Kidney epithelial cell (primary cell): ENCODE measurements at places on chromosomes 11 and 22.

DNA sequence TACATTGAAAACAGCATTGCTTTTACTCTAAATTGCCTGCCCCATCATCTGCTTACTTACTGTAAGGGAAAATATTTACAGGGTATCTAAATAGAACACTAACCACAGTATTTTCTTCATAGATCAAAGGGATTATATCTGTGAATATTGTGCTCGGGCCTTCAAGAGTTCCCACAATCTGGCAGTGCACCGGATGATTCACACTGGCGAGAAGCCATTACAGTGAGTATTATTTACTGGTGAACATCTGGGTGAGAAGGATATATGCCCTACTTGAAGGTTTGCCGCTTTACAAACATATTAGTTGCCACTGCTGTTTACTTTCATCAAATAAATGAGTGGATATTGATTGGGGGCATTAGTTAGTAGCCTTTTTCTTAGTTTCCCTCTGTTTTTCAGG lies 5.9 kb upstream of the CNTF start:
- peak; percentile 12 for DNase-seq

DNA sequence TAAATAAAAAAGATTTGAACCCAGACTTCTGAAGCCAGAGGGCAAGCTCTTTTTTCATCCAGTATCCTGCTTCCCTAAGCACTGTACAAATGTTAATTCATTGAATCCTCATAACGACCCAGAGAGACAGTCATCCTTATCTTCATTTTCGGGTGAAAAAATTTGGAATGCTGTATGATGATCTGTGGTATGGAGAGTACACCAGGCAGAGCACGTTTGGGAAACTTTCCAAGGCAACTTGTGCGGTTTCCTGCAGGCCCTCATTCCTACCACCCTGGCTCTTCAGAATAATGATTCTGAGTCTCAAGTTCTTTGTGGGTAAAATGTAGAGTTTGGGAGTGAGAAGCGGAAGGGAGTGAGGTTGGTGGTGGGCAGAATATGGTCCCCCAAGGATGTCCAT lies 177.9 kb upstream of the CADM1 start:
- no peak for DNase-seq

GRCh38 chr22:49662681-49663080 lies 165.0 kb downstream of the BRD1 start:
- no peak for DNase-seq

GRCh38 chr22:42991010-42991651 lies 23.8 kb downstream of the PACSIN2 start:
- DNase-seq = peak; percentile 77

- DNase-seq = no peak
These were observed 75.7 kb downstream of the KIAA1671 start for GRCh38 chr22:25027959-25028840.

DNA sequence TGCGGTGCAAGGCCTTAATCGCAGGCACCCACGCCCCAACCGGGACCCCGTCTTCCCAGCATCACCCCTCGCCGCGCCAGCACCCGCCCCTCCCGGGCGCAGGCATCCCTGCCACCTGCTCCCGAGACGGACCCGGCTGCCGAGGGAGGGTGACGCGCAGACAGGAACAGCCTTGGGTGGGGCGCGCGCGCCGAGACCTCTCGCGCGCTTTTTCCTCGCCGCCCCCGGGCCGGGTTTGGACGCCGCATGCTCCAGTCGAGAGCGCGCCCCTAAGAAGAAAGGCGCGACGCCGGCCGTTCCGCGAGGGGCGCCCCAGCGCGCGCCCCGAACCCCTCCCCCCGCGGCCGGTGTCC lies 504 bp downstream of the CFL1 start:
- no peak for DNase-seq

DNA sequence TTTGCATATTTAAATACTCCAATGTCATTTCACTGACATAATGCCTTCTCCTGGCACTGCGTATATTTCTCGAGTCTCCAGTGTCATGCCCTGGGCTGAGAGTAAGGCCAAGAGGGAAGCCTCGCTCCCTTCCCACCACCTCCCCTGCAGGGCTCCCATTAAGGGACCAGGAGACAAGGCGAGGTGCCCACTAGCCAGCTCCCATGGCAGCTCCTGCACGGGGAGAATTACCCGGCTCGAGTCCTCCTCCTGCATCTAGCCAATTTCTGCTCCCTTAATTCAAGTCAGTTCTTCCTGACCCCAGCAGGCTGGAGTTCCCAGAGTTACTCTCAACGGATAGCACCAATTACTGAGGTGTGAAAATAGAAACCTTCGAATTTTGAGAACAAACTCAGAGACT lies 31.9 kb downstream of the OPCML start:
- DNase-seq = no peak

GRCh38 chr22:19636696-19637407 lies 77.5 kb upstream of the SEPTIN5 start:
- DNase-seq = no peak

GRCh38 chr11:93903989-93904388 lies 53.6 kb upstream of the VSTM5 start:
- no peak for DNase-seq

- DNase-seq = no peak
These were observed 2.2 kb downstream of the SUSD2 start for GRCh38 chr22:24183321-24184031.

DNA sequence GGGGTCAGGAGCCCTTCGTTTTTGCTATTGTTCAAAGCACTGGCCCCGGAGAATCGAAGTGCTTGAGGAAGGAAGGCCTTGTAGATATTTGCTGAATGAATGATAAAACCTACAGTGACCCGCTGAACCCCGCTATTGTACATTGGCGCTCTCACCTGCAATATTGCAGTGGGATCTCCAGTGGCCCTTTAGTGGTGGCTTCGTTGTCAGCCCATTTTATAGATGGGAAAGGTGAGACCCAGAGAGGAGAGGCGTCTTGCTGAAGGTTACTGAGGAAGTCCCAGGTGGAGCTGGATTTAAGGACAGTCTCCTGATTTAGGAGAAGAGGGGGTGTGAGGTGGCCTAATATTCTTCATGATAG lies 1.2 kb downstream of the CDC42EP2 start:
- DNase-seq = no peak

- DNase-seq = no peak
These were observed 589 bp downstream of the SCGB1A1 start for GRCh38 chr11:62419314-62419929.

DNA sequence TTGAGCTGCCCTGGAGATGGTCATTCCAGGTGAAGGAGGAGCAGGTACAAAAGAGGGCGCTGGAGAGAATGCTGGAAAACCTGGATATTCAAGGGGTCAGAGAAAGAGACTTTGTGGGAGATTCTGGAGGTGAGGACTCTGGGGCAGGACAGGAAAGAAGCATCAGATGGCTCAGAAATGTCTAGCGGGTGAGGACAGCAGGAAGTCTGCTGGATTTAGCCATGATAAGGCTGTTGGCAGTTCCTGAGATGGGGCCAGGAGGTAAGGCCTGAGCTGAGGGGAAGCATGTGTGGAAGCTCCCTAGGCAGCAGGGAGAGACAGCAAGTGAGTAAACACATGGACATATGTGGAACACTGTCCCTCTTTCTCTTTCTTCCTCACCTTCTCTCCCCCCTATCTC lies 1.5 kb downstream of the UPB1 start:
- no peak for DNase-seq

DNA sequence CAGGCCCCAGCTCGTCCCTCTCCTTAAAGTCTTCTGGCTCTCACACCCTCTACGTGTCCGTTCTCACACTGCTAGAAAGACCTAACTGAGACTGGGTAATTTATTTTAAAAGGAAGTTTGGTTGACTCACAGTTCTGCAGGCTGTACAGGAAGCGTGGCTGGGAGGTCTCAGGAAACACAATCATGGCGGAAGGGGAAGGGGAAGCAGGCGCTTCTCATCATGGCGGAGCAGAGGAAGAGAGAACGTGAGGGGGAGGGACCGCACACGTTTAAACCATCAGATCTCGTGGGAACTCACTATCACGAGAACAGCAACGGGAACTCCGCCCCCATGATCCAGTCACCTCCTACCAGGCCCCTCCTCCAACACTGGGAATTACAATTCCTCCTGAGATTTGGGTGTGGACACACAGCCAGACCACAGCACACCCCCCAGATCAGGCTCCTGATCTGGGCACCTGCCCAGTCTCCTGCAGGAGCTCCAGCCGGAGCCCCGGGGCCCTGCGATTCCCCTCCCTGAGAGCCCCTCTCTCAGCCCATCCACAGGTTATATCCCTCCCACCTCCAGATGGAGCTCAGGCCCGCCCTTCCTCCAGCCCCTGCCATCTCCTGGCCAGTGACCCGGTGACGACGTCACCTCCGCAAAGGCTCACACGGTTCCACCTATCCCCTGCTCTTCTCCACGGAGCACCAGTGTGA lies 170.2 kb downstream of the BRD1 start:
- DNase-seq = no peak

- no peak for DNase-seq
These were observed 90.0 kb downstream of the CDKN1C start for GRCh38 chr11:2795491-2795991.

- DNase-seq = no peak
These were observed 1.8 kb upstream of the APBB1 start for GRCh38 chr11:6420677-6421076.
